Right renal cortex interstitium (tissue), 3 donors: ENCODE measurements at places on chromosomes 4 and X. TPM values are rescaled to one million over a fixed set of nuclear protein-coding genes. Genes with fewer than 3 reads are reported as not detected.
A peak's percentile ranks its signal among the peaks of the same experiment; 100 is the strongest.

DNA sequence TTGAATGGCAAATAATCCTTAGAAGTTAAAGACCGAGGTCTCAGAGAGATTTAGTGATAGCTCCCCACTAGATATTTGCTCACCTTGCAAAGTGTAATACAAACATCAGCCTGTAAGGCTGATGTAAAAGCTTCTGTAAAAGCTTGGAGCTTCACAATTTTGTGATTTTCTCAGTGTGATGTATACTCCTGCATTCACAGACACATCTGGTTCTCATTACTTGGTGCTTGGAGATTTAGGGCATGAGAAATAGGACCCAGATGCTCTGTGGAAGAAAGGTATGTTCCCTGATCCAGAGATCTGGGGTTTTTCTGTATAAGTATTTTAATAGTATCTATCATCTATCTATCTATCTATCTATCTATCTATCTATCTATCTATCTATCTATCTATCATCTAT, 1664.3 kb downstream of the C4orf33 start:
- DNase-seq: no peak

GRCh38 chr4:151325111-151325948, at the start of gene SH3D19:
Gene SH3D19 (minus strand): TSS chr4:151325605. CDS start chr4:151325352, 253 bp downstream.
- peak; percentile 29 for DNase-seq

DNA sequence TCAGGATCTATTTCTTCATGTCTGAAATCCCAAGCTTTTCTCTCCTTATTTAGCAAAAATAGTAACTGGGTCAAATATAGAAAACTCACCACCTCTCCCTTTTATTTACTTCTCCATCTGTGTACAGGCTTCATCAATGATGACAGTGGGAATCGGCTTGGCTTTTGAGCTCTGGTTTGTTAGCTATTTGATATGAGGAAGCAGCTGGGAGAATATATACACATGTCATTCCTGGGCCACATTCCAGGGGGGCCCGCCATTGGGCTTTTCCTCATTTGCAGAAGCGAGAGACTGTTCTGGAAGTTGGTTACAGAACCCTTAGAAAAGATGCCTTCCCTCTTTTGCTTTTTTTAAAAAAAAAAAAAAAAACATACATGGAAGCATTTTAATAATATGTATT, 107.4 kb upstream of the F9 start:
- DNase-seq: no peak

GRCh38 chr4:41323706-41324105, 67.0 kb downstream of the UCHL1 start:
- no peak for DNase-seq

GRCh38 chrX:17187136-17187756, 187.8 kb upstream of the NHS start:
- no peak for DNase-seq

DNA sequence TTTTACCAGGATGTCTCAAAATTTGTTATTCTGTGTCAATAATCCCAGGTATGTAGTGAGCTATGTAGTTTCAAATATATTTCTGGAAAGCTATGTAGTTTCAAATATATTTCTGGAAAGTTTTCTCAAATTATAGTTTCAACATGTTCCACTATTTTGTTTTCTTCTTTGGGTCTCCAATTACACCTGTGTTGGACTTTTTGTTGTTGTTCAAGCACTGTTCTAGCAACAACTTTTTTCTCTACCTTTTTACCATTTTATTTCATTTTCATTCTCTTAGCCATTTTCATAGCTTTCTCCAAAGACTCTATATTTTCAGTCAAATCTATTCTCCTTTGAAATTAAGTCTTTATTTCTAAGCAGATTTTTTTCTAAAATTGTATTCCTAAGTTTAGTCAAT, 88.4 kb downstream of the LCORL start:
- no peak for DNase-seq

GRCh38 chr4:8378101-8378724, 62.3 kb downstream of the ACOX3 start:
- DNase-seq: no peak

GRCh38 chr4:3877236-3877635, 111.1 kb downstream of the ADRA2C start:
- DNase-seq: no peak

DNA sequence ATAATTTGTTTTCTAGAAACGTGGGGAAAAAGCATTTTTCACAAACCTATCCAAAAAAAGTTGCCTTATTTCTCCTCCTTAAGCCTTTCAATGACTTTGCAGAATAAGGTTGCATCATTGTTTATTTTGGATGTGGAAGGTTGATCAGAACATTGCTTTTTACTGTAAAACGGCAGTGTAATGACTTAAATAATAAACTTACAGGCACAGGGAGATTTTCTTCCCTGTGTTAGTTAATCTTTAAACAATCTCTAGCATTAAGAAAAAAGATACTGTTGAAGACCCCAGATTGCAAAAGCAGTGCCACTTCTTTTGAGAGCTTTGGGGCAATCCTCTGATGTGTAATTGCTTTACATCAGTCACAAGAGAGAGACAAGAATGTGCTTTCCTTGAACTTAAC, 153.4 kb downstream of the ARX start:
- DNase-seq: no peak

GRCh38 chrX:70456256-70456655, 11.6 kb downstream of the DLG3 start:
- no peak for DNase-seq

GRCh38 chr4:3744901-3745300, 21.3 kb upstream of the ADRA2C start:
- no peak for DNase-seq

DNA sequence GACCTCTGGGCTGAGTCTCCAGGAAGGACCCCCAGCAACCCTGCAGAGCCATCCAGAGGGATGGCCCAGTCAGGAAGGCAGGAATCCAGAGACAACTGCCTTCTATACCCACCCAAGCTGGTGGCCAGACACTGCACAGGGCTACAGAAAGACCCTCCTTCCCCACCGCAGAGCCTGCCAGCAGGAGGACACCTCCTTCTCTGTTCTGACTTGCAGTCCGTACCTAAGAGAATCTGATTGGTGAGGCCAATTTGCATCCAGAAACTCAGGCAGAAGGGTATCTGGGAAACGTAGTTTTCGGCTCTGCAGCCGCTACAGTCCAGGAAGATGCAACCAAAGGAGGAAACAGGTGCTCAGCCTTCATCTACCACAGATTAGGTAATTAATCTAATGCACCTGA, 155.4 kb upstream of the FRG1 start:
- DNase-seq: no peak

DNA sequence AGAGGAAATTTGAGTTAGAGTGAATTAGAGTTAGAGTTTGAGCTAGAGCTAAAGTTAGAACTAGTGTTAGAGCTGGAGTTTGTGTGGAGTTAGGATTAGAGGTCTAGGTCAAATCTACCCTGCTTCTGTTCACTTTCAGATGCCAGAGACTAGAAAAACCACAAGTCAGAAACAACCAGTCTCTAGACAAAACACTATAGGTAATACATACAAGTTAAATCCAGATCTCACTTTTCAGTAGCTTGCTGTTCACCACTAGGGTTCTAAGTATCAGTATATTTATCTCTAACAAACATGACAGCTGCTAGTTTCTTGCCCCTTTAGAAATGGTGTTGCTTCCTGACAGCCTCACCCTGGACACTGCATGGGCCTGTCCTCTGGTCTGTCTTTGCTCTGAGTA, 300.7 kb downstream of the ARAP2 start:
- DNase-seq: no peak

GRCh38 chr4:73392936-73393335, 11.2 kb upstream of the ALB start:
- DNase-seq: no peak

DNA sequence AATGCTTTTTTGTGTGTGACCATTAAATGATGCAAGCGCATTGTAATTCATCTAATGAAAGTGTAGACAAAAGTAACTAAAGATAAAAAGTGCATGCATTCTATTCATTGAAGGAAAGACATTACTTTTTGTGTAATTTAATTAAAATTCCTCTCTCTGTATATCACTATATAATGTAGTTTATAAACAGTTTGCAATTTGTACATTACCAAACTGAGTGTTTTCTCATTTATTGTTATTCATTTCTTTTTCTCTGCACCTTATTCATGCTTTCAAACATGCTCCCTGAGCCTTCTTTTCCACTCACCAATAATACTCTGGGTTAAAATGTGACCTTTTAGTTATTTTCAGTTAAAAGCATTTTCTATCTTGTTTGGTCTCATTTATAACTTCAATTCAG, 713.7 kb upstream of the AADAT start:
- no peak for DNase-seq

DNA sequence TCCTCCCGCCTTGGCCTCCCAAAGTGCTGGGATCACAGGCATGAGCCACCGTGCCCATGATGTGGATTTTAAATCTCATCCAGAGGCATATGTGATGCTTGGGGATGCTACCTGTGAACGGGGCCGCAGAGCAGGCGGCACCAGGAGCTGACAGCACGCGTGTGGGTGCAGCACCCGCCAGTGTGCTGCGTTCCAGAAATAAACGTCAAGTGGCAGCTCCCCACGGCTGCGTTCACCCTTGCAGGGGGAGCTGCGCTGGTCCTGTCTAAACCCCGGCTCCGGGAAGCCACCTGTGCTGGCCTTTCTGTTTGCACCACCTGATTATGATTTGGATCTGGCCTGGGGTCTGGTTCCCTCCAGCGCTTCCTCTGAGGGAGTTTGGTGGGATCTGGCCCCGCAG, 77.8 kb downstream of the SORCS2 start:
- DNase-seq: no peak

DNA sequence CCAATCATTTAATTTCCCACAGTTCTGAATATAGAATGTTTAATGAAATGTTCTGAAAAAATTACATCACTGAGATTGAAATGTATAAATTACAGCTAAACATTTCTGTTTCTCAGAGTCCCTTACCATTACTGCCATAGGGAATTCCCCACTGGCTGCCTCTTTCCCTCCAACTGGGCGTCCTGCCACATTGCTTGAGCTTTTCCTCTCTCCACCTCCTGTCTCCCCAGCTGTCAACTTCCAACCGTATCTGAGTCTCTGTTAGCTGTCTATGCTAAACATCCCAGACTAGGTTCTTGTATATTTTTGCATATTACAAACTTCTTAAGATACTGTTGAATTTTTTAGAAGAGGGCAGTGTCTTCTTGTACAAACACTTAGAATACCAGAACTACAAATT, 407.3 kb upstream of the SLIT2 start:
- no peak for DNase-seq

GRCh38 chr4:176549161-176549865, 229.5 kb downstream of the SPCS3 start:
- DNase-seq: no peak

The STBD1 gene
- polyA plus RNA-seq: 1.6 TPM

The GYPA gene
- polyA plus RNA-seq: 3.6 TPM

The FAM47B gene
- polyA plus RNA-seq: not detected

The FAM47A gene
- not detected for polyA plus RNA-seq

The FGFBP1 gene
- not detected for polyA plus RNA-seq

The BEX4 gene
- polyA plus RNA-seq: 175 TPM

The TASL gene
- polyA plus RNA-seq: 0.55 TPM

The NXF2 gene
- polyA plus RNA-seq: 0.54 TPM
